Suppressor macrophage treated with lipopolysaccharide for 4 hours (primary cell): ENCODE measurements at places on chromosomes 7 and 10.

DNA sequence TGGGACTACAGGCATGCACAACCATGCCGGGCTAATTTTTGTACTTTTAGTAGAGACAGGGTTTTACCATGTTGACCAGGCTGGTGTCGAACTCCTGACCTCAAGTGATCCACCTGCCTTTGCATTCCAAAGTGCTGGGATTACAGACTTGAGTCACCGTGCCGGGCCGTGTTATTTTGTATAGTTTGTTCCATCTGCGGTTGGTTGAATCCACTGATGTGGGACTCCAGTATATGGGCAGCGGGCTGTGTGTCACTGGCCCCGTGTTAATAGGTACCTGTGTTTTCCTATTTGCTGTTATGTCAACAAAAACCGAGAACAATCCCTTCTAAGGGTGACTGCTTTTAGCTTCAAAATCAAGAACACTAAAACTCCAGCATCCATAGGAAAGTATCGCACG, 297.6 kb upstream of the PITRM1 start:
- DNase-seq = no peak

- no peak for DNase-seq
These were observed 1021.3 kb downstream of the XPNPEP1 start for GRCh38 chr10:108901781-108902618.

DNA sequence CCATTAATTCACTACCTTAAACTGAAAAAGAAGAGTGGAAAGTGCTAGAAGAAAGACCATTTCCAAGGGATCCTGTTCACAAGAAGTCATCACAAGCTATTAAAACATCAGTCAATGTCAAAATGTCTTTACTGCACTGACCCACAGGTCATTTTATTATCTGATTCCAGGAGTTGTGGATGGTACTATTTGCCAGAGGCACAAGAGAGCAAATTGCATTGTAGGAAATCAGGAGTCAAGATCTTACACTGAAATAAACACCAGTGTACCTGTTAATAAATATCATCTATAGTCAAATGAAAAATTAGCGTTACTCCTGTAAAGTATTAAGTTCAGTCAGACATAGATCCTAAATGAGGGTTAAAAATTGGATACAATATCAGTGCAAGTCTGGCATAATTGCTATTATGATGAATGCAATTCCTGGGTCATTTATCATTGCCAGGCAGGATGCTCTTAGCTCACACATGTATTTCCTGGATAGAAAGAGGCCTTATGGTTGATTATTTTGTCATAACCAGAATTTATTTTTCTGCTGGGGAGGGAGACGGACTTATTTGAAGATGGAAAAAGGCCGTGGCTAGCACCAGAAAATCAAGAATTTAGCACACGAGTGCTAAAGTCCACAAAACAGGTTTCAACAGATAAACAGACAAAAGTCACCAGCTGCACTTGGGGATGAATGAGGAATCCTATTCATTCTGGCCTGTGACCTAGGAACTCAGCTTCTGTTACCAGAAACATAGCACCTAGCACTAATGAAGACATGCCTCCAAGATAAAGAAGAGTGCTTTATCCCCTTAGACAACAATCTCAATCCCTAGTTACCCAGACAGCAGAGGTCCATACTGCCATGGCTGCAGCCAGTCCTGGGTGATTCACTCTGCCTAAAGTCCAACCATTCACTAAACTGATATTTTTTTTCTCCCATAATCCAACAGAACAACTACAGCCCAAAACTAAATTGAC, 683.1 kb upstream of the POM121L12 start:
- no peak for DNase-seq

- peak; percentile 81 for DNase-seq
These were observed 75.5 kb upstream of the CAPZA2 start for GRCh38 chr7:116786791-116787443.

DNA sequence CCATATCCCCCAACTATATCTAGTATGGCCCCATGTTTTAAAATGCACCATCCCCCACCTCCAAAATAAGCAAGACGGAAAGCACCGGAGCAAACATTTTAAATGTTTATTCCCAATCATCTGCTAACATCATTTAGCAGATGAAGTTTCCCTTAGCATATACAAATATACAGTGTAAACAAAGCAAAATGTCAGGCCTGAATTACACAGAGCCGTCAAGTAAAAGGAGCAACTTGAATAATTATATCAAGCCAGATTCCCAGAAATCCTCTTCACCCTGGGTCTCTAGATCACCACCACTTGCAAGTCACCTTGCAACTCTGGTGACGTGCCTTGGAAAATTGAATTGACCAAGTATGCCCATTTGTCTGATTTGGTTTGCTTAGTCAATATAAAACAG, 91.6 kb upstream of the COL1A2 start:
- DNase-seq = no peak
